ENCODE measurements at places on chromosomes 4 and X. TPM values are rescaled to one million over a fixed set of nuclear protein-coding genes. Genes with fewer than 3 reads are reported as not detected.

- no peak for DNase-seq
- peaks cover 8% of the 10 kb centered on the region for H3K4me1 ChIP-seq
- H3K4me3 ChIP-seq = no peak overlapping the region
- no peak overlapping the region for H3K27ac ChIP-seq
These were observed 203.8 kb downstream of the AASDH start for GRCh38 chr4:56183344-56183959.

The RAB39B gene
- total RNA-seq = 0.56 TPM

GRCh38 chr4:134141728-134142127 is 59.9 kb downstream of the PABPC4L start:
- no peaks in the 10 kb centered on the region for H3K27me3 ChIP-seq
- DNase-seq = no peak
- H3K4me1 ChIP-seq = no peaks in the 10 kb centered on the region
- H3K36me3 ChIP-seq = no peaks in the 10 kb centered on the region

The FRMD7 gene
- total RNA-seq = not detected

- no peak for DNase-seq
- no peaks in the 10 kb centered on the region for H3K27me3 ChIP-seq
- H3K27ac ChIP-seq = no peak overlapping the region
These were observed 527.6 kb upstream of the FAM47C start for GRCh38 chrX:36480441-36480990.

The FAM149A gene
- 0.13 TPM for total RNA-seq

GRCh38 chr4:95013236-95013635 is 255.5 kb downstream of the BMPR1B start:
- DNase-seq = no peak
- H3K27me3 ChIP-seq = no peaks in the 10 kb centered on the region
- H3K27ac ChIP-seq = no peak overlapping the region
- no peaks in the 10 kb centered on the region for H3K4me1 ChIP-seq
- no peak overlapping the region for H3K4me3 ChIP-seq

DNA sequence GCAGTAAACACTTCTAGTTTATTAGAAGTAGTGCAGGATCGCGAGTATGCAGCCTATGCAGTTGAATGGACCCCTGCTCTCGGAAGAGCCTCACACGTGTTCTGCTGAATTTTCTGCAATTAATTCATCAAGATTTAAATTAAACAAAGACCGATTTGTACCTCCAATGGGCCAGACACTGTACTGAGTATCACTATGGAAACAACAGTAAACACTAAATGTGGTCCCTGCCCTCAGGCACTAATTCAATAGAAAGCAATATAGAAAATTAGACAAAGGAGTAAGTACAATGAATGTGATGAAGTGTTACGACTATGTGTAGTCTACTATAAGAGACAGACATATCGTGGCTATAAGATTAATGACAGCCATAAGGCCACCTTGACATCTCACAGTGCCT is 740.3 kb upstream of the FRG1 start:
- H3K4me1 ChIP-seq = no peaks in the 10 kb centered on the region
- H3K27me3 ChIP-seq = no peaks in the 10 kb centered on the region
- H3K4me3 ChIP-seq = no peak overlapping the region
- DNase-seq = no peak

GRCh38 chr4:46870411-46870810 is 38.6 kb downstream of the COX7B2 start:
- no peak overlapping the region for H3K4me3 ChIP-seq
- H3K4me1 ChIP-seq = no peaks in the 10 kb centered on the region
- H3K36me3 ChIP-seq = no peaks in the 10 kb centered on the region
- H3K27me3 ChIP-seq = no peaks in the 10 kb centered on the region
- no peak for DNase-seq
- no peak overlapping the region for H3K27ac ChIP-seq

DNA sequence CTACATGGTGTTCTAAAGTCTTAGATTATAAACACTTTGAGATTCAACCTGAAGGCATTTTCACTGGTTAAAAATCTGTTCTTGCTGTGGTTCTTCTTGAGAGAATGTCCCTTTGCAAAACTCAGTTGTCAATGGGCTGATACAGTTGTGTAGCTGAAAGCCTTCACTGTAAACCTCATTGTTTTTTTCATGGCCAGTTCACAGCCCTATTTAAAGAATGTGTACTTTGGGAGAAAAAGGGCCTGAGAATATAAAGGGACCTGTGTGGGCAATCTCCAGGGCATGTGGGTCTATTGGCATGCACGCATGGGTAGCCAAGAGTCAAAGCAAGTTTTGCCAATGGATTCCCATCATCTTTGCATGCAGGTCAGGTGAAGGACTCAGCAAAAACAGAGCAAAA is 7.8 kb upstream of the MAP7D3 start:
- H3K36me3 ChIP-seq = no peaks in the 10 kb centered on the region
- DNase-seq = no peak
- no peaks in the 10 kb centered on the region for H3K27me3 ChIP-seq
- no peak overlapping the region for H3K27ac ChIP-seq

The ADH7 gene
- total RNA-seq = not detected
